Suppressor macrophage treated with lipopolysaccharide for 4 hours (primary cell): ENCODE measurements at places on chromosomes 7 and 10.

GRCh38 chr10:113735913-113736312, 15.6 kb upstream of the PLEKHS1 start:
- no peak for DNase-seq

GRCh38 chr7:143256932-143257331, 6.3 kb upstream of the GSTK1 start:
- no peak for DNase-seq

DNA sequence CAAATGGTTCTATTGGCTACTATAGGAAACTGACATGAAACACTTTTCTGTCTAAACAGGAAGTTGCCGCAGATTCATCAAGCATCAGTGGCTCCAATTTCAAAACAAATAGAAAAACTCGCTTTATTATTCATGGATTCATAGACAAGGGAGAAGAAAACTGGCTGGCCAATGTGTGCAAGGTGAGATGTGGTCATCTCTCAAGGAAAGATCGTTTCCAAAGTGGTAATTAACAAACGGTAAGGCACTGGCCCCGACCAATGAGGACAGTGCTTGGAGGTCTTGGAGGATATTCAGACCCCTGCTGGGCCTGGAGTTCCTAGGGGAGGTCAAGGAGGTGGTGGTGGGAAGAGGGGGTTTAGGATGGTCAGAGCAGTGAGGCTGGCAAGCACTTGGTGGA, 2.6 kb downstream of the PNLIP start:
- DNase-seq: no peak

GRCh38 chr10:47376522-47377220, 7.4 kb downstream of the ZNF488 start:
- no peak for DNase-seq

DNA sequence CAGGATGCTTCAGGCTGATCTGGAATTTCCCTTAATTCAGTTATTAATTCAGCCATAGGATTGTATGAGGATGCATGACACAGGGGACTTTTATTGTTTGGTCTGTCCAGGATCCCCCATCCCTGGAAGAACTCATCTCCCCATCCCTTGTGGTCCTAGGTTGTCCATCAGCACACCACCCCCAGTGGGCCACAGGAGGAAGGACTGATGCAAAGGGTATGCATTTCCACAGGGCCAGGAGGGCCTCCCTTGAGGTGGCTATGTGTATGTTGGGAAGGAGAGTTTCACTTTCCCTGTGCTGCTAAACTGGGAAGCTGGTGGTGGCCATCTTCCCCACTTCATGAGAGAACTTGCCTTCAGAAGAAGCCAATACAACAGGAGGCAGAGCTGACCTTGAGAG, 44.6 kb upstream of the GRB10 start:
- no peak for DNase-seq

GRCh38 chr7:20197837-20198236, 19.3 kb downstream of the MACC1 start:
- DNase-seq: peak; percentile 43

DNA sequence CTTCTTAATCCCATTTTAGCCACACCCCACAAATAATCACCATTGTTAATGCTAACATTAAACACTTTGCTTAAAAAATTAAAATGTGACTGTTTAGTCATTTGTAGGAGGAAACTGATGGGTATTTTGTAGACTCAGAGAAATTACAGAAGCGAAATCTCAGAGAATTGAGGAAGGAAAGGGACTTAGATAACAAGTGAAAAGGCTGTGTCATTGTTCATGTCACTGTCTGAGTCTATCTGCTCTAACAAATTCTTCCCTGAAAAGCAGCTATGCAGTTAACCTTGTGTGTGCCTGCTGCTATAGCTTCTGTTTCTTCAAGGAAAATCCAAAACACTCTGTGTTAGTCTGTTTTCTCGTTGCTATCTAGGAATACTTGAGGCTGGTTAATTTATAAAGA, 40.9 kb upstream of the PLXDC2 start:
- peak; percentile 83 for DNase-seq

DNA sequence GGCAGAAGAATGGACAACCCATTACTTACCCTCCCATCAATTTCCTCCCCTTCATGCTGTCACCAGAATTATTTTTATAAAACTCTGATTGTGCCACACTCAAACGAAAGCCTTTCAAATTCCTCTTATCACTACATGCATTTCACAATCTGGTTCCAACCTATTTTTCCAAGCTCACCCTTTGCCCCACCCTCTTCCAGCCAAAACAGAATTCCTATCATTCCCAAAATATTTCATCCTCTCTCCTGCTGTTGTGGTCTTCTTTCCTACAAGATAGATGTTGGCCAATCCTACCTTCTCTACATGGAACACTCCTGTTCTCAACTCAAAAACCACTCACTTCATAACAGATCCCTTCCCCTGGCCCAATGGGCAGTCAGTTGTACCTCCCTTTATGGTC, 111.5 kb downstream of the ELAPOR2 start:
- DNase-seq: no peak

GRCh38 chr7:102093599-102094315, 192.9 kb upstream of the SH2B2 start:
- no peak for DNase-seq
